Activated CD4-positive, alpha-beta T cell treated with anti-CD3 and anti-CD28 coated beads, Interleukin-2, amount 10 ng/mL, durations not matched to agents 7 days and 5 days (primary cell): ENCODE measurements at places on chromosomes 11 and 22. TPM values are rescaled to one million over a fixed set of nuclear protein-coding genes. Genes with fewer than 3 reads are reported as not detected.

UBASH3B gene
- total RNA-seq, result 15.2 TPM

TIMP3 gene
- not detected for total RNA-seq

DNA sequence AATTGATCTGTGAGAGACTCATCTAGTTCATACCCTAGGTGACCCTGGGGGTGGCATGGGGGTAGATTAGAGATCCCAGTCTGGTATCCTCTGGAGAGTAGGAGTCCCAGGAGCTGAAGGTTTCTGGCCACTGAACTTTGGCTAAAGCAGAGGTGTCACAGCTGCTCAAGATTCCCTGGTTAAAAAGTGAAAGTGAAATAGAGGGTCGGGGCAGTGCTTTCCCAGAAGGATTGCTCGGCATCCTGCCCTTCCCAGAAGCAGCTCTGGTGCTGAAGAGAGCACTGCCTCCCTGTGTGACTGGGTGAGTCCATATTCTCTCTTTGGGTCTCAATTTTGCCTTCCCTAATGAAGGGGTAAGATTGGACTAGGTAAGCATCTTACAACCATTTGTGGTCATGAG is 653 bp downstream of the IL18BP start:
- peaks cover 20% of the 10 kb centered on the region for H3K4me1 ChIP-seq
- H3K4me3 ChIP-seq, result peak overlapping the region; percentile 78
- H3K27ac ChIP-seq, result peak overlapping the region; percentile 92

GRCh38 chr11:103274025-103274424 is 164.8 kb downstream of the DYNC2H1 start:
- DNase-seq, result no peak
- H3K4me3 ChIP-seq, result no peak overlapping the region
- H3K27ac ChIP-seq, result no peak overlapping the region
- no peaks in the 10 kb centered on the region for H3K4me1 ChIP-seq

GRCh38 chr11:1774886-1775285 is 11.2 kb upstream of the CTSD start:
- H3K4me1 ChIP-seq, result peaks cover 28% of the 10 kb centered on the region
- peaks cover 4% of the 10 kb centered on the region for H3K27me3 ChIP-seq
- DNase-seq, result no peak

UPK3A gene
- not detected for total RNA-seq

- peaks cover 33% of the 10 kb centered on the region for H3K36me3 ChIP-seq
- peaks cover 54% of the 10 kb centered on the region for H3K4me1 ChIP-seq
- no peaks in the 10 kb centered on the region for H3K27me3 ChIP-seq
- H3K4me3 ChIP-seq, result peak overlapping the region; percentile 72
- peak; percentile 74 for DNase-seq
These were observed 14.0 kb downstream of the USP35 start for GRCh38 chr11:78202733-78203167.

DNA sequence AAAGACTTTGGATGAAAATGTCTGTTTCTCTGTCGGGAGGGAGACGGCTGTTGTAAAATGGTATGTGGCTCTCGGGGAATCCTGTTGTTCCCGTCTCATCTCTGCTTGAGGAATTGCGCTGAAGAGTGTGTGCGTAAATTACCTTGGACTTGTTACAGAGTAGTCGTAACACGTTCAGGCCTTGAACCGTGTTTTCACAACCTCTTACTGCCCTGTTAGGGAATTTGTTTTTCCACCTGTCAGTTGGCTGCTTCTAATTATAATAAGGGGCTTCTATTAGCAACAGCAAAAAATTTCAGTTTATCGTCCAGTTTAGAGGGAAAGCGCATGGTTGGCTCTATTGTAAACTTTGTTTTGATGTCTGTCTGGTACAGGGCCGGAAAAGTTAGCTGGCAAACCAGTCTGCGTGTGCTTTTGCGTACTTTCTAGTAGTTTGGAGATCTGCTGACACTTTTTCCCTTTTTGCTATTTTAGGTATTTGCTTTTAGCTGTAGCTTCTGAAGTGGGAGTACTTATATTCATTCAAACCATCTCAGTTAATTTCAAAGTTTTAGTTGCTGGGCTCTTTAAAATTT is 1.5 kb downstream of the HIPK3 start:
- DNase-seq, result peak; percentile 14
- peak overlapping the region; percentile 85 for H3K4me3 ChIP-seq
- peak overlapping the region; percentile 99 for H3K27ac ChIP-seq

DNA sequence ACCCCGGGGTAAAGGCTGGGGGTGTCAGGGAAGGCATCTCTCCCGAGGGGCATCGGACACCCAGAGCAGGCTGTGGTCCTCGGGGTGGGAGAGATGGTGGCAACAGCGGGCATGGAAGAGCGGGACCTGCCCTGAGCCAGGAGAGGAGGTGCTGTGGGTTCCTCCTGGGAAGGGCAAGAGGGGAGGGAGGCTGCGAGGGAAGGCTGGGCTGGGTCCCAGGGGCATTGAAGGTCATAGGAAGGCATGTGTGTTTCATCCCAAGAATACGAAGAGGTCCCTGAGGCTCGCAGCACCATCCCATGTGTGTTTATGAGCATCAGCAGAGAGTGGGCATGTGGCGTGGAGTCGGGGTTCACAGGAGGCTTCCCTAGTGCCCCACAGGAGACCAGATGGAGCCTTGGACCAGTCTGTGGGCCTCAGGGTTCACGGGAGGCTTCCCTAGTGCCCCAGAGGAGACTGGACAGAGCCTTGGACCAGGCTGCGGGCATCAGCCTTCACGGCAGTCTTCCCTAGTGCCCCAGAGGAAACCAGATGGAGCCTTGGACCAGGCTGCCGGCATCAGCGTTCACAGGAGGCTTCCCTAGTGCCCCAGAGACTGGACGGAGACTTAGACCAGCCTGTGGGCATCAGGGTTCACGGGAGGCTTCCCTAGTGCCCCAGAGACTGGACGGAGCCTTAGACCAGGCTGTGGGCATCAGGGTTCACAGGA is 420.6 kb downstream of the BRD1 start:
- no peaks in the 10 kb centered on the region for H3K36me3 ChIP-seq
- no peak overlapping the region for H3K27ac ChIP-seq
- no peak for DNase-seq
- no peak overlapping the region for H3K4me3 ChIP-seq

DNA sequence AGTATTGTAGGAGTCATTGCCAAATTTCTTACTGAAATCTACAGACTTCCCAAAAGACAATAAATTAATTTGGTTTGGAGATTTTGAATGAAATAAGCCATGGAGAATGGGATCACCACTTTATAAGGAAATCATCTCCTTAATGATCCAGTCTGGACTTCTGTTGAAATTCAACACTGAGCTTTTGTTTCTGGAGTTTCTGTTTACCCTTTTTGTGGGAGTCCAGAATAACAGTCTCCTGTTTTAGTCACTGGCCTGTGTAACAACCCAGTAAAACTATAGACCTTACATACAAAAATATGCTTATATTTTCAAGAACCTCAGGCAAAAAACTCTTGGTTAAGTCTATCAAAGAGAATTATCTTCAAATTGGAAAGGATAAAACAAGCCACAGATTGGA is 321.7 kb upstream of the PLET1 start:
- no peak overlapping the region for H3K27ac ChIP-seq
- no peaks in the 10 kb centered on the region for H3K36me3 ChIP-seq
- no peaks in the 10 kb centered on the region for H3K27me3 ChIP-seq
- no peak overlapping the region for H3K4me3 ChIP-seq
- H3K4me1 ChIP-seq, result no peaks in the 10 kb centered on the region

- H3K36me3 ChIP-seq, result no peaks in the 10 kb centered on the region
- H3K4me3 ChIP-seq, result no peak overlapping the region
- no peak for DNase-seq
- H3K27ac ChIP-seq, result no peak overlapping the region
- peaks cover 2% of the 10 kb centered on the region for H3K27me3 ChIP-seq
These were observed 181.5 kb downstream of the KIF18A start for GRCh38 chr11:27926486-27926885.

- peaks cover 20% of the 10 kb centered on the region for H3K4me1 ChIP-seq
- no peaks in the 10 kb centered on the region for H3K36me3 ChIP-seq
- H3K27me3 ChIP-seq, result peaks cover 27% of the 10 kb centered on the region
- H3K4me3 ChIP-seq, result no peak overlapping the region
- DNase-seq, result no peak
These were observed 3.7 kb downstream of the FAM180B start for GRCh38 chr11:47589977-47590861.

DNA sequence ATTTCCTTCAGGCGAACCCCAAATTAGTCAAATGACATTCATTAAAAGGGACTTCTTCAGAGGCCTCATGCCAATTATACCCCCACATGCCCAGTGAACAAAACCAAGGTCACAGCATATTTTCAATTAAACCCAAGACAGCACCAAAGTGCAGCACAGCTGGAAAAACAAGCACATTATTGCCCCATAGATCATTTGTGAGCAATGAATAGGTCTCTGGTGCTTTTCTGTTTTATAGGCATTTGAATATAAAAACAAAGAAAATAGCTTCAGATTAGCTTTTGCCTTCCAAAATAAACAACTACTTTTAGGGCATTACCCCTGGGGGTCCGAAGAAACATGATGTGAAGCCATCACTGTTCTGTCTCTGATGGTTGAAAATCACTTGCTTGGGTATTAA is 1319.9 kb downstream of the LRRC4C start:
- no peak overlapping the region for H3K27ac ChIP-seq
- no peaks in the 10 kb centered on the region for H3K36me3 ChIP-seq
- no peaks in the 10 kb centered on the region for H3K4me1 ChIP-seq
- no peak overlapping the region for H3K4me3 ChIP-seq

MFRP gene
- not detected for total RNA-seq

- no peak for DNase-seq
- no peaks in the 10 kb centered on the region for H3K27me3 ChIP-seq
- H3K27ac ChIP-seq, result no peak overlapping the region
- no peak overlapping the region for H3K4me3 ChIP-seq
- peaks cover 11% of the 10 kb centered on the region for H3K36me3 ChIP-seq
These were observed 44.0 kb downstream of the PPP6R3 start for GRCh38 chr11:68504432-68505066.

LDLRAD3 gene
- total RNA-seq, result 0.07 TPM

C22orf39 gene
- total RNA-seq, result 33.3 TPM

GRCh38 chr22:22674467-22674866 is 30.1 kb downstream of the GGTLC2 start:
- no peaks in the 10 kb centered on the region for H3K36me3 ChIP-seq
- H3K27me3 ChIP-seq, result peaks cover 26% of the 10 kb centered on the region
- H3K27ac ChIP-seq, result no peak overlapping the region
- H3K4me1 ChIP-seq, result peaks cover 5% of the 10 kb centered on the region
- no peak overlapping the region for H3K4me3 ChIP-seq
- no peak for DNase-seq
